Stimulated activated CD4-positive, alpha-beta T cell treated with anti-CD3 and anti-CD28 coated beads, TNF-alpha, amount 100 ng/mL, for 1 hour (primary cell): ENCODE measurements at places on chromosomes 7 and 10.

DNA sequence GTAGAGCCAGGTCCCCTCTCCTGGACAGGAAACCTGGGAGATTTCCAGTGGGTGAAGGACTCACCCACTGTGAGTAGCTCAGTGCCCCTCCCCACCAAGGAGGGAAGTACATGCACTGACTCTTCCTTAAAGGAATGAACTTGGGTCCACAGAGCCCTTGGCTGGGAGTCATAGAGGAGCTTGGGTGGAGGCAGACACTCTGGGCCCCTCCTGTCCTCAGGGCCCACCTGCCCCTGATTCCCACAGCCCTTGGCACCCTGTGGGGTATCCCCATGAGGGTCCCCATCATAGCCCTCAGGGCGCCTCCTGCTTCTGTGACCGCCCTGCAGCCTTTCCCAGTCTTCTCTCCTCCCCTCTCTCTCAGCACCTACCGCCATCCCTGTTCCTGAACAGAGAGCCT is 3.7 kb downstream of the EN2 start:
- no peak for DNase-seq

- DNase-seq = no peak
These were observed 460.1 kb downstream of the DPP6 start for GRCh38 chr7:154512121-154512833.

GRCh38 chr7:133783276-133783675 is 343.9 kb upstream of the LRGUK start:
- DNase-seq = no peak

DNA sequence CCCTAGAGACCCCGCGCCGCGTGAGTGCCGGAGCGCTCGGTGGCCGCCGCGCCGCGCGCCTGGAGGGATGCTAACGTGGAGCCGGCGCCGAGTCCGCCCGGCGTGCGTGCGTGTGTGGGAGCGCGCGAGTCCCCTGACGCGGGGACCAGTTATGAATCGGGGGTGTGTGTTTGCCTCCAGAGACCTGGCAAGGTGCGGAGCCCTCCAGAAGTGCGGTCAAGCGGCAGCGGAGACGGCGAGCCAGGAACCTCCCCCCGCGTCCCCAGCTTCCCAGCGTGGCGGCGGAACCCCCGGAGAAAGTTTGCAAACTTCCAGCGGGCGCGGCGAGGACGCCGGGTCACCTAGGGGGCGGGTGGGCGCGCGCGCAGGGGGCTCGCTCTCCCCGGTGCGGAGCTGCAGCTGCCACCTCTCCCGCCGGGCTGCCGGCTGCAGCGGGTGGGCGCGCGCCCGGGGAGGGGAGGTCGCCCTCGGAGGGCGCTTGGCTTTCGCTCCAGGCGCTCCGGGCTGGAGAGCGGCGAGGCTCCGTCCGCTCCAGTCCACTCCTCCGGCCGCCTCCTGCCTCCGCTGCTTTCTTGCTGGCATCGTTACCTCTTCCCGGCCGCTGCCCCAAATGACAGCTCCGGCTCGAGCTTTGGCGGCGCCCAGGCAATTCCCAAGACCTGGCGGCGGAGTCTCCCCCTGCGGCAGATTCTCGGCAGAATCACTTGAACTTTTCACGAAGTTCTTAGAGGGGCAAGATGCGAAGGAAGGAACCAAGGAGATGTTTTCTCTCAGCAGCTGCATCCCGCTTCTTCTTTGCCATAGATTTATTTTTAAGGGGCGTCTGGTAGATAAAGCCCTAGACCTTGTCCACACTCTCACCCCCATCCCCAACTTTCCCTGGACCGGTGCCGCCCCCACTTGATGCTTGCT is 2.3 kb upstream of the CREB5 start:
- DNase-seq = no peak

DNA sequence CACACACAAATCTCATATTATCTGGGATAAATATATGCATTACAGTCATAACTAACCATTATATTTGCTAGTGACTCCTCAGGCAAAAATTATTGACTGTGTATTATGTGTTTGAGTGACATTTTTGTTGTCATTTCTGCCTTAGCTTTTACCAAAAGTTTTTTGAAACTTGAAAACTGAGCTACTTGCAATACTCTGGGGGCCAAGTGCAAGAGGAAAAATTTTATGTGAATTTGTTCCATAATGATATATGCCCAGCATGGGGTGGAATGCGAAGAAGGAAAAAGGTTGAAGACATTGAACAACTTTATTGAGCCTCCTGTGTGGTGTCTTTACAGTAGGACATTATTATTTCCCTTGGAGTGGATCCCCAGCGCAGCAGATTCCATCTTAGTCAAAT is 176.8 kb upstream of the FERD3L start:
- DNase-seq = no peak

GRCh38 chr7:102006695-102007094 is 189.3 kb downstream of the CUX1 start:
- DNase-seq = no peak

- DNase-seq = no peak
These were observed 163.4 kb downstream of the PLXDC2 start for GRCh38 chr10:19979628-19980027.

- DNase-seq = no peak
These were observed 300.4 kb downstream of the AHR start for GRCh38 chr7:17598846-17599245.

- DNase-seq = no peak
These were observed 161.1 kb upstream of the FRMD4A start for GRCh38 chr10:14491811-14492210.

GRCh38 chr7:110861163-110861562 is 229.8 kb upstream of the LRRN3 start:
- DNase-seq = no peak

DNA sequence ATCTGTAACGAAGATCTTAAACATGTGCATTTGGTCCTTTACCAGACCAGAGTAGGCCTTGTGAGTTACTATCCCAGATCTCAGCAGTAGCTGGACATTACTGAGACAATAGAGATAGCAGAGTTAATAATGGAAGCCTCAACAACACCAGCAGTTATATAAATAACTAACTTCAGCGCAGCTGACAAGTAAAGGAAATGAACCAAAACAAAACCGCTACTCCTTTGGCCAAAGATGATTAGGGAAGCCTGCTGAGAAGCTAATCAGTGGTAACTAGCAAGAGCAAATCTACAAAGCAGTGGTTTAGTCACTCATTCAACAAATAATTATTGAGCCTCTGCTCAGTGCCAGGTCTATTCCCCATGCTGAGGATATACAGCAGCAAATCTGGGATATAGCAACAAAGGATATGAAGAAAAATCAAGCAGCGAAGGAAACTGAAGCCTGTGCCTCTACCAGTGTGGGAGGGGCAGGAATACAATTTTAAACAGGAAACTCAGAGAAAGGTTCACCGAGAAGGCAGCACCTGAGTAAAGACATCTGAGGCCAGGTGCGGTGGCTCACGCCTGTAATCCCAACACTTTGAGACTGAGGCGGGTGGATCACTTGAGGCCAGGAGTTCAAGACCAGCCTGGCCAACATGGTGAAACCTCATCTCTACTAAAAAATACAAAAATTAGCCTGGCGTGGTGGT is 103.6 kb downstream of the ELMO1 start:
- DNase-seq = no peak

DNA sequence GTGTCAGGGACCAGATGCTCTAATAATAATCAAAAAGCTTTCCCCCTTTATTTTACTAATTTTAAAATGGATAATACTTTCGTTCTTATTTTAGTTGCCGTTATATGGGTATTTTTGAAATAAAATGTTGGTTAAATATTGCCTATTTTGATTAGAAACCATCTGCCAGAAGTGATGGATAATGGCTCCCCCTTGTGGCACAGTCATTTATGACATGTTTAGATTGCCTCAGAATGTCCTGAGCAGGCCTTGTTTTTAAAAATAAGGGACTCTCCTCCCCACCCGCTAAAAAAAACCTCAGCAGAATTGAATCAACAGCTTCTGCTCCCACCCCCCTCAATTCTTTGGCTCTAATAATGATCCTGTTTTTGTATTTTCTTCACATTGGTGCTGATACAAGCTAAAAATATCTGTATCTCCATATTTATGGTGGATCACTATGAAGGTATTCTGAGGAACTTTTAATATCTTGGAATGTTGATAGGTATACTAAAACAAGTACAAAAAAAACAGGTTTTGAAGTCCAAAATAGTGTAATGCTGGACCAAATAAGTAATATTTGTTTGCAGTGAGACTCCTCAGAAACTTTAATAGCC is 38.8 kb downstream of the TMEM60 start:
- DNase-seq = peak; percentile 42

DNA sequence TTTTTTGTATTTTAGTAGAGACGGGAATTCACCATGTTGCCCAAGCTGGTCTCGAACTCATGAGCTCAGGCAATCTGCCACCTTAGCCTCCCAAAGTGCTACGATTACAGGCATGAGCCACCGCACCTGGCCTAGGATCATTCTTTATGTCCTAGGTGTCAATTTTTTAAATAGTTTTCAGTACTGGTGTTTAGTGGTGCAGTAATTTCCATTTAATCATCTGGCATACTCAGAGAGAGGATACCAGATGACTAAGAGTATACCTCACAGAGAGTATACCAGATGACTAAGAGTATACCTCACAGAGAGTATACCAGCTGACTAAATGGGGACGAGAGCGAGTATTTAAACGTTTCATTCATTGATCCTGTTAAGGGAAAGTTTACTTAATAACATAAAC is 37.3 kb upstream of the TMEM248 start:
- no peak for DNase-seq

DNA sequence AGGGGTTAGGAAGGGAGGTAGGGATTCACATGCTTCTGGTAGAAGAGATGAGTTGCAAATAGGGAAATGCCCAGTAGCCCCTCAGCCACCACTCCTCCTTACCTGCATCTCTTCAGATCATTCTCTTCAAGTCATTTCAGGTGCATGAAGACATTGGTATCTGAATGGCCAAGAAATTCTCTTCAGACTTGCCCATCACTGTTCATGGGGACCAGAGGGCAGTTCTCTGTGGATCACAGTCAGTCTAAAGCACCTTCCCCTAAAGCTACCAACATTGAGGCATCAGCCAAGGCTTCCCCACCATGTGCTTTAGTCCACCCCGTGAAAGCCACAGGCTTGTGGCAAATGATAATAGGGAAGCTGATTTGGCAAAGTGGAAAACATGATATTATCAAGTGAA is 319.4 kb upstream of the ZNF32 start:
- no peak for DNase-seq

DNA sequence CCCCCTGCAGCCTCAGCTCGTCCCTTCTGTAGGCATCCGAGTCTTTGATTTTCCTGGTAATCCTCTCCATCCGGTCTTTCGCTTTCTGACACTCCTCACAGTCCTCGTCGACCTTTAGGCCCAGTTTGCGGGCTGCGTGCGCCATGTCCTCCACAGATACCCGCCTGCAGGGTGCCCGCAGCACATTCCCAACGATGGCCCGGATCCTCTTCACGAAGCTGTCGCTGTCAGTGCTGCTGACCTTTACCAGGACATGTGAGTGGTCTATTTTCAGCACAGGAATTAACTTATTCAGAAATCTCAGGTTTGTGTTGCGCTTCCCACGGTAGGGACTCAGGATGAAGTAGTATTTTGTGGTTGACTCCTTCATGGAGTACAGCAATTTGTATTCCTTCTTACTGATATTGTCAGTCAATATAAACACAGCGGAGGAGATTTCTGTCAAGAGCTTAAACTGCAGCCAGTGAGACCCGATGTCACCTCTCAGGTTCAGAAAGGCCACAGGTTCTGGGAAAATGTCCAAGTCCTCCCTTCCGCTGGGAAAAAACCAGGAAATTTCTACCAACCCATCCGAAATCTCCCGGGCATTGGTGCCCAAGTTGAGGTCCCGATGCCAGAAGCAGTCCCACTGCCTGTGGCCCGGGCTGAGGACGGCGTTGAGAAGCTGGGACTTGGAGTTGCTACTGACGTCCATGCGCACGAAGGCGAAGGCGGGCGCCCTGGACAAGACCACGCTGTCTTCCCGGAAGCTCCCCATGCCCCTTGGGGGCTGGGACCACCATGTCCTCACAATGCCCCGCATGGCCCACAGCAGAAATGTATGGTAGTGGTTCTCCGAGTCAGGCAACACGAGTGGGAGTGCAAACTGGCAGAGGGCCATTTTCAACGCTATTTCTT is 8.9 kb upstream of the MRPS24 start:
- no peak for DNase-seq

- DNase-seq = no peak
These were observed 186.6 kb downstream of the DPY19L1 start for GRCh38 chr7:34850681-34851080.

DNA sequence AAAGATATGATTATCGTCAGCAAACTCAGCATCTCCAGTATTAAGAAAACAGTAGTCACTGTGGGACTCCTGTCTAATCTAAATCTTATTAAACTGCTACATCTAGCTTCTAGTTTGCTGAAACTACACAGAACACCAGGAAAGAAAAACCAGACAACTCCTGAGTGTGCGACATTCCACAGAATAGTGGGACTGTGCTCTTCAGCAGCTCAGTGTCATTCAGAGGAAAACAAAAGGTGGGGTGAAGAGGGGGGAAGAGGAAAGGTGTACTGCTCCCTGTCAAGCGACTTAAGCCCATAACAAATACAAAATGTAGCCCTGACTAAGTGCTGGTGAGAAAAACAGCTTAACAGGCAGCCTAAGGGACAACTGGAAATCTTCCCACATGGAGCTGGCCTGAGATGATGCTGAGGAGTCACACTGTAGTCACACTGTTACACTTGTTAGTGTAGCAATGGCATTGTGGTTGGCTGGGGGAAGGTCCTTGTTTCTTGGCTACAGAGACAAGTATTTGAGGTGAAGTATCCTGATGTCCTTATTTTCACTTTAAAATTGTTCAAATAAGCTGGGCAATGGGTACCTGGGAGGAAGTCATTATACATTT is 135.5 kb downstream of the USP6NL start:
- DNase-seq = no peak

- no peak for DNase-seq
These were observed 6.5 kb downstream of the MNX1 start for GRCh38 chr7:157003756-157004520.

DNA sequence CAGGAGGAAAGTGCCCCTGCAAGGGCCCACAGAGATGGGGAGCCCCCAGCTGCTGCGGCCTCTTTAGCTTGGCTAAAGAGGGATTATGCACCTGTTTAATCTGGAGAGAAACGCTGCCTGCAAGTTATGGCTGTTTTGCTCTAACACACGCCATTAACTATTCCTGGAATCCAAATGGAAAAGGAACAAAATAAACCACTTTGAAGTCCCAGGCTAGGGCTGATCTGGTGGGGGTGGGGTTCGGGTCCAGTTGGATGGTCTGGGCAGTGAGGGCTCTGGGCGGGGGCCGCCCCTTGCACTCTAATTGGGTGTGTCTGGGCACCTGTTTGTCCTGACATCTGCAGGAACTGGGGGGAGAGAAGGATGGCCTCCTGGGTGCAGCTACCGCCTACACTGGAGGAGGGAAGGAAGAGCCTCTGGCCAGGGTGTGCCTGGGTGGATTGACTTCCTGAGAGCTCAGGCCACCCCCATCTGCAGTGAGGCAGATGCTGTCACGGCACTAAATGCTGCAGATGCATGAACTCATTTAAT is 300.6 kb downstream of the ZEB1 start:
- DNase-seq = no peak

GRCh38 chr10:43044448-43044921 is 32.4 kb upstream of the RET start:
- no peak for DNase-seq

- no peak for DNase-seq
These were observed 35.1 kb upstream of the ING3 start for GRCh38 chr7:120915314-120916105.

- no peak for DNase-seq
These were observed 37.7 kb downstream of the ZMIZ1 start for GRCh38 chr10:79106256-79107050.
